ENCODE measurements at places on chromosomes 7 and 10. TPM values are rescaled to one million over a fixed set of nuclear protein-coding genes. Genes with fewer than 3 reads are reported as not detected.
A peak's percentile ranks its signal among the peaks of the same experiment; 100 is the strongest.

- H3K27ac ChIP-seq: no peak overlapping the region
- no peak overlapping the region for H3K4me3 ChIP-seq
- H3K27me3 ChIP-seq: no peaks in the 10 kb centered on the region
- H3K4me1 ChIP-seq: no peaks in the 10 kb centered on the region
Measured at GRCh38 chr7:84637568-84638338, 443.2 kb upstream of the SEMA3A start.

GRCh38 chr10:82190432-82191260 lies 315.7 kb downstream of the NRG3 start:
- H3K27ac ChIP-seq: no peak overlapping the region
- no peaks in the 10 kb centered on the region for H3K4me1 ChIP-seq
- no peaks in the 10 kb centered on the region for H3K27me3 ChIP-seq
- no peaks in the 10 kb centered on the region for H3K36me3 ChIP-seq

DNA sequence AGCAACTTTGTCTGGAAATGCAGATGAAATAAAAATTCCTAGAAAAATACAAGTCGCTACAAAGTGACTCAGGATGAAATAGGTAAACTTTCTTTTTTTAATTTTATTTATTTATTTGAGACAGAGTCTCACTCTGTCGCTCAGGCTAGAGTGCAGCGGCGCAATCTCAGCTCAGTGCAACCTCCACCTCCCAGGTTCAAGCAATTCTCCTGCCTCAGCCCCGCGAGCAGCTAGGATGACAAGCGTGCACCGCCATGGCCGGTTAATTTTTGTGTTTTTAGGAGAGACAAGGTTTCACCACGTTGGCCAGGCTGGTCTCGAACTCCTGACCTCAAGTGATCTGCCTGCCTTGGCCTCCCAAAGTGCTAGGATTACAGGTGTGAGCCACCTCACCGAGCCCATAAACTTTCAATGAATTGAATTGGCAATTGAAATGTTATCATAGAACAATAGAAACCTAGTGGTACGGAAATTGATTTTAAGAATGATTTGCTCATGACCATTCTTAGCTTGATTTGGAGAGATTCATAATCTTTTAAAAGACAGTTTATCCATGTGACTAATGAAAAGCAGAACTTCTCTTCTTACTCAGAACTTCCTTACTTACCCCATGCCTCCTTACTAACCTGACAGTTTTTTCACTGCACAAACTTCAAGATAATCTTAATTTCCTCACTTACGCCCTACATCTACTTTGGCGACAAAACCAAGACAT lies 161.7 kb downstream of the FAM107B start:
- H3K4me1 ChIP-seq: peaks cover 13% of the 10 kb centered on the region

EVX1 gene
- total RNA-seq: not detected

GRCh38 chr7:129773871-129774270 lies 162.4 kb downstream of the NRF1 start:
- no peak for DNase-seq
- no peaks in the 10 kb centered on the region for H3K36me3 ChIP-seq
- no peak overlapping the region for H3K4me3 ChIP-seq
- peaks cover 13% of the 10 kb centered on the region for H3K27me3 ChIP-seq
- H3K27ac ChIP-seq: no peak overlapping the region
- H3K4me1 ChIP-seq: peaks cover 3% of the 10 kb centered on the region

NUDCD3 gene
- 98.8 TPM for total RNA-seq

RAPGEF5 gene
- total RNA-seq: 0.13 TPM

DNA sequence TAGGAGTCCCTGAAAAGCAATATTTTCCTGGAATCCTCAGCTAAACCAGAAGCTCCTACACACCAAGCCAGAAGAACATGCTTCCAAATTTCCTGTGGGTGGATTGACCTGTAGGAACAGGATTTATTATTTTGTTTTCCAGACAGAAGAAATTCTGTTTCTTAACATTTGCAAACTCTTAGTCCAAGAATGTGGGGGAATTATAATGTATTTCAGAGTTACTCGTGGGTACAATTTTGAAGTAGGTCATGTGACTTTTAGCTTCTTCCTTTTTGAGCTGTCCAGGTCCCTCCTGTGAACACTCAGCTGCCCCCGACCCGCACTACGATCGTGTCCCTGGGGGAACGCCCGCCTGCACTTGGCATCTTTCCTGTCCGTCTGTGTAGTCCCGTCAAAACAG lies 27.7 kb upstream of the VIPR2 start:
- H3K27ac ChIP-seq: no peak overlapping the region
- no peaks in the 10 kb centered on the region for H3K27me3 ChIP-seq
- H3K4me1 ChIP-seq: peaks cover 20% of the 10 kb centered on the region

DNA sequence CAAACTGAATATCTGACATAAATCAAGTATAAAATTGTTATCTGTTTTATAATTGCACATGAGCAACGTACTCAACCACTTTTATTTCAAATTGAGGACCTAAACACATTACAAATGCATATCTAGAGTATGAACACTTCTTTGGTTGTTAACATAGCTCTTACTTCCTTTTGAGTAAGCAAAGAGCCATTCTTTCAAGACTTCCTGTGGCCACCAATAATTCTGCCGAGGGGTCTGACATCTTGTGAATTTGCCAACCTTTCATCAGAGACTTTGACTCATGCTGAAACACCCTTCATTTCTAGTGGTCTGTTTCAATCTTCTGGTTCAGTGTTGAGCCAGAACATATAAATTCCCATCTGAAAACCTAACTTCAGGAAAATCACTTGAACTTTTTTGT lies 59.4 kb downstream of the CDK14 start:
- DNase-seq: no peak
- H3K4me1 ChIP-seq: no peaks in the 10 kb centered on the region
- H3K4me3 ChIP-seq: no peak overlapping the region
- H3K36me3 ChIP-seq: no peaks in the 10 kb centered on the region

BZW2 gene
- 128 TPM for total RNA-seq

GRCh38 chr7:95883217-95883616 lies 110.9 kb downstream of the DYNC1I1 start:
- no peaks in the 10 kb centered on the region for H3K36me3 ChIP-seq
- H3K4me3 ChIP-seq: no peak overlapping the region
- H3K27me3 ChIP-seq: no peaks in the 10 kb centered on the region
- H3K4me1 ChIP-seq: no peaks in the 10 kb centered on the region
- H3K27ac ChIP-seq: no peak overlapping the region

GRCh38 chr10:22285130-22285529 lies 31.1 kb upstream of the COMMD3 start:
- no peaks in the 10 kb centered on the region for H3K4me1 ChIP-seq
- no peaks in the 10 kb centered on the region for H3K36me3 ChIP-seq
- DNase-seq: no peak
- H3K27ac ChIP-seq: no peak overlapping the region

DNA sequence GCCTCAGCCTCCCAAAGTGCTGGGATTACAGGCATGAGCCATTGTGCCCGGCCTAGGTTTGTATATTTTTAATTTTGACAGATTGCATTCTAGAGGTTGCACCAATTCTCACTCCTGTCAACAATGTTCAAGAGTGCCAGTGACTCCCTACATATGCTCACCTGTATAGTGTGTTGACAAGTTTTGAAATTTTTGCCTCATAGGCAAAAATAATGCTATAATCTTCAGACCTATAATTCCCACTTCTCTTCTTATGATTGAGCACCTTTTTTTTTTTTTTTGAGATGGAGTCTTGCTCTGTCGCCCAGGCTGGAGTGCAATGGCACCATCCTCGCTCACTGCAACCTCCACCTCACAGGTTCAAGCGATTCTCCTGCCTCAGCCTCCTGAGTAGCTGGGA lies 139.7 kb downstream of the EVX1 start:
- H3K27me3 ChIP-seq: no peaks in the 10 kb centered on the region
- H3K36me3 ChIP-seq: no peaks in the 10 kb centered on the region
- H3K4me3 ChIP-seq: no peak overlapping the region
- H3K27ac ChIP-seq: no peak overlapping the region
- no peak for DNase-seq

DNA sequence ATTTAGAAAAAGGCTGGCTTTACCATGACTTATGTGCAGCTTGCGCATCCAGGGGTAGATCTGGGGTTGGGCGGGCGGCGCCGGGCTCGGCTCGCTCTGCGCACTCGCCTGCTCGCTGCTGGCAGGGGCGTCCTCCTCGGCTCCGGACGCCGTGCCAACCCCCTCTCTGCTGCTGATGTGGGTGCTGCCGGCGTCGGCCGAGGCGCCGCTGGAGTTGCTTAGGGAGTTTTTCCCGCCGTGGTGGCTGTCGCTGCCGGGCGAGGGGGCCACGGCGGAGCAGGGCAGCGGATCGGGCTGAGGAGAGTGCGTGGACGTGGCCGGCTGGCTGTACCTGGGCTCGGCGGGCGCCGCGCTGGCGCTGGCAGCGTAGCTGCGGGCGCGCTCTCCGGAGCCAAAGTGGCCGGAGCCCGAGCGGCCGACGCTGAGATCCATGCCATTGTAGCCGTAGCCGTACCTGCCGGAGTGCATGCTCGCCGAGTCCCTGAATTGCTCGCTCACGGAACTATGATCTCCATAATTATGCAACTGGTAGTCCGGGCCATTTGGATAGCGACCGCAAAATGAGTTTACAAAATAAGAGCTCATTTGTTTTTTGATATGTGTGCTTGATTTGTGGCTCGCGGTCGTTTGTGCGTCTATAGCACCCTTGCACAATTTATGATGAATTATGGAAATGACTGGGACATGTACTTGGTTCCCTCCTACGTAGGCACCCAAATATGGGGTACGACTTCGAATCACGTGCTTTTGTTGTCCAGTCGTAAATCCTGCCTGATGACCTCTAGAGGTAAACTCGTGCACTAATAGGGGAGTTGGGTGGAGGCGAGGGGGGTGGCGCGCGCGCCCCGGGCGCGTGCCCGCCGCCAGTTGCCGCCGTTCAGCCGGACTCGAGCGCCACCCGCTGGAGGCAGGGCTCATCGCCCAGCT lies at the start of gene HOXA5:
HOXA5 (minus strand) TSS at position 659 of the 927 bp plus-strand sequence; CDS start at position 585, 74 bp downstream.
- peaks cover 22% of the 10 kb centered on the region for H3K27me3 ChIP-seq
- DNase-seq: no peak
- H3K4me1 ChIP-seq: no peaks in the 10 kb centered on the region
- H3K4me3 ChIP-seq: no peak within 1 kb of the TSS
- H3K36me3 ChIP-seq: no peaks in the 10 kb centered on the region

DNA sequence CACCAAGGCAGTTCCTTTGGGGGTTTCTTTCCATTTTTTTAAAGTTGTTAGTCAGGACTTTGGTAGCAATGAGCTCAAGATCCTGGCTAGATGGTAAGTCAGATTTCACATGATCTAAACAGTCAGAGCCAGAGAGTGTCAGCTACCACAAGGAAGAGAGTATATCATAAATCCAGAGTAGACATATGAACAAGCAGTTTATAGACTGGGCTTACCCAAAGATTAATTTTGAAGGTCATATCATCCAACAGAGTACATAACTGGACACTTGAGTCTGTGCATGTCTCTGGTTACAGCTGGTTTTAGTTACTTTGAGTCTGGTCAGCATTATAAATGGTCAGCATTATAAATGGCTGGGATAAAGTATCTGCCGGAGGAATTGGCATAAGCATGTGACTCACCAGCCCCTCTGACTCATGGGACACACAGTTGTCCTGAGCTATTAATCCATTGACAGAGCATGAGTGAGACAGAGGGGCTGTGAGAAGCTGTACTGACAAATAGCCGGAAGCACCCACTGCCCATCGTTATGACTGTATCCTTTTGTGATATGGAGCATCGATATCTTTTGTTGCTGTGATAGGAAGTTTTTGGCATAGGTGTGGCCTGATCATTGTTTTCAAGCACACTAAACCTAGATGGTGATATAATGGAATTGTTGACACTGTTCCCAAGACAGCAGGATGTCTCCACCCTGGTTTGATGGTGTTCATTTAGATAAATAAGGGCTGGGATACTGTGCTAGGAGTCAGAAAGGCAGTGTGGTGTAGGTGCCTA lies 19.3 kb downstream of the PPP1R3C start:
- no peaks in the 10 kb centered on the region for H3K27me3 ChIP-seq
- H3K36me3 ChIP-seq: no peaks in the 10 kb centered on the region
- no peaks in the 10 kb centered on the region for H3K4me1 ChIP-seq

DNA sequence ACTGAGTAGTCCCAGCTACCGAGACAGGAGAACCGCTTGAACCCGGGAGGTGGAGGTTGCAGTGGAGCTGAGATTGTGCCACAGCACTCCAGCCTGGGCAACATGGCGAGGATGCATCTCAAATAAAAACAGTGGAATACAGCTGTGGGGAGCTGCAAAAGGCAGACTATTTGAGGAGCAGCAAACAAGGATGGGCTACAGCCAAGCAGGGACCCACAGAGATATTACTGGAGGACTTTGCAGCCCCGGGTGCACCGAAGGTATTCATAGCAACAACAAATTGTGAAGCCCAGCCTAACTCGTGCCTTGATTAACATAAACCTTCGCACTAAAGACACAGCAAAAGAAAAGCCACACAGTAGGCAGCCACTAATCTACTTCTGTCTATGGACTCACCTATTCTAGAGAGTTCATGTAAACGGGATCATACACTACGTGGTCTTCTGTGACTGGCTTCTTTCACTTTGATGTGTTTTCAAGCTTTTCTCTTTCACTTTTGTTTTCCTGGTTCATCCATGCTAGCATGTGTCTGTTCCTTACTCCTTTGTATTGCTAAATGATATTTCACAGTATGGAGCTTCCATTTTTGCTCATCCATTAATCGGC lies 34.0 kb downstream of the PODXL start:
- H3K36me3 ChIP-seq: no peaks in the 10 kb centered on the region
- H3K4me1 ChIP-seq: no peaks in the 10 kb centered on the region
- DNase-seq: no peak
- H3K27ac ChIP-seq: no peak overlapping the region
- peak overlapping the region; percentile 16 for H3K4me3 ChIP-seq

DNA sequence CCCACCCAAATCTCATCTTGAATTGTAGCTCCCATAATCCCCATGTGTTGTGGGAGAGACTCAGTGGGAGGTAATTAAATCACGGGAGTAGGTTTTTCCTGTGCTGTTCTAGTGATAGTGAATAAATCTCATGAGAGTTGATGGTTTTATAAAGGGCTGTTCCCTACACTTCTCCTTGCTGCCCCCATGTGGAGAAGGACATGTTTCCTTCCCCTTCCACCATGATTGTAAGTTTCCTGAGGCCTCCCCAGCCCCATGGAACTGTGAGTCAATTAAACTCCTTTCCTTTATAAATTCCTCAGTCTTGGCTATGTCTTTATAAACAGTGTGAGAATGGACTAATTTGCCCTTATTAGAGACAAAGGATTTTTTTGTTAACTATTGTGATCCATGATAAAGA lies 48.5 kb upstream of the MKX start:
- no peak for DNase-seq
- no peaks in the 10 kb centered on the region for H3K27me3 ChIP-seq
- H3K4me3 ChIP-seq: no peak overlapping the region

GRCh38 chr10:49273626-49274025 lies 25.3 kb upstream of the C10orf71 start:
- H3K27ac ChIP-seq: no peak overlapping the region
- H3K4me3 ChIP-seq: no peak overlapping the region
- no peaks in the 10 kb centered on the region for H3K4me1 ChIP-seq
- H3K27me3 ChIP-seq: no peaks in the 10 kb centered on the region
- no peak for DNase-seq
- H3K36me3 ChIP-seq: no peaks in the 10 kb centered on the region

GRCh38 chr10:62916141-62916603 lies 100.0 kb upstream of the EGR2 start:
- H3K4me1 ChIP-seq: no peaks in the 10 kb centered on the region
- DNase-seq: no peak
- no peak overlapping the region for H3K27ac ChIP-seq
- no peak overlapping the region for H3K4me3 ChIP-seq
- no peaks in the 10 kb centered on the region for H3K27me3 ChIP-seq
